ENCODE measurements at places on chromosomes 3 and 15.

GRCh38 chr3:174618368-174619080 is 240.6 kb upstream of the NAALADL2 start:
- no peak for DNase-seq

- no peak for DNase-seq
Measured at GRCh38 chr15:66733976-66734375, 31.9 kb downstream of the SMAD6 start.

DNA sequence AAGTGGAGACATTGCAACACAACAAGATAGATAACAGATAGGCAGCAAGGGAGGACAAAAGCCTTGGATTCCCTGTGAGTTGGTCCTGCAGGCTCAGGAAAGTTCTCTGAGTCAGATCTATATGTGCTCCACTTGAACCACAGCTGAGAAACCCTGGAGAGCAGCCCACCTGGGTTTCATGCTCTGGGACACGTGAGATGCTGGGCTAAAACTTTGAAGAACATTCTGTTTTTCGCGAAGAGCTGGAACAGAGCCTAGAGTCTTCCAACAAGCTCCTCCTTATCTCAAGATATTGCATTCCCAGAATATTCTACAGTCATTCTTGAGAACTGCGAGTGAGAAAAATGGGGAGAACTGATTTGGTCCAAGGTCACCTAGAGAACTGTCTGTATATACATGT is 583.0 kb upstream of the ROBO1 start:
- no peak for DNase-seq

- DNase-seq, result no peak
Measured at GRCh38 chr3:33658621-33658990, 59.4 kb downstream of the CLASP2 start.

- no peak for DNase-seq
Measured at GRCh38 chr15:71595846-71596553, 214.4 kb upstream of the NR2E3 start.

GRCh38 chr3:109569135-109569846 is 231.9 kb upstream of the DPPA4 start:
- no peak for DNase-seq

DNA sequence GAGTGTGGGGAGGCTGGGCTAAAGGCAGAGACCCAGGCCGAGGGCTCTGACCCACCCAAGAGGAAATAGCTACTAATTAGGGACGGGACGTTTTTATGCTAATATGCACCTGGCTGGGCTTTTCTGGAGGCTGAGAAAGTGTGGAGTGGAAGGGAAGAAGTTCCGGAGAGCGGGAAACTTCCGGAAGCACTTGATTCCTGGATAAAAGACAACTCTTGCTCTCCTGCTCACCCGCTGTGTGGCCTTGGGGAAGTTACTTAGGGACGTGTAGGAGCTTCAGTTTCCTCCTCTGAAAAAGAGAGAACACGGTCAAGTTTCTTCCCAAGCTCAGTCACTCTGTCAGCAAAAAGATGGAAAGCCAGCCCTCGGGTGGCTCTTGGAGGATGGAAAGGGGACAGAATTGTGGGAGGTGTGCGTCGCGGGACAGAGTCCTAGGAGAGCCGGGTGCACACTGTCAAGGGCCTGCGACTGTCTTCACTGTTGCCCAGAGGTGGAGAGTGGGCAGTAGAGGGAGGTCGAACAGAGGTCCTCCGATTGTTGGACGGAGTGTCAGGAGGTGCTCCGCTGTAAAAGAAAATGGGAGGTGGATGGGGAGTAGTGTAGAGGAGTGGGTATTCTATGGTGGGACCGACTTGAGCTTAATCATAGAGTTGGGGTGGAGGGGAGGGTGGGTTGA is 43.2 kb downstream of the EPHB3 start:
- no peak for DNase-seq

DNA sequence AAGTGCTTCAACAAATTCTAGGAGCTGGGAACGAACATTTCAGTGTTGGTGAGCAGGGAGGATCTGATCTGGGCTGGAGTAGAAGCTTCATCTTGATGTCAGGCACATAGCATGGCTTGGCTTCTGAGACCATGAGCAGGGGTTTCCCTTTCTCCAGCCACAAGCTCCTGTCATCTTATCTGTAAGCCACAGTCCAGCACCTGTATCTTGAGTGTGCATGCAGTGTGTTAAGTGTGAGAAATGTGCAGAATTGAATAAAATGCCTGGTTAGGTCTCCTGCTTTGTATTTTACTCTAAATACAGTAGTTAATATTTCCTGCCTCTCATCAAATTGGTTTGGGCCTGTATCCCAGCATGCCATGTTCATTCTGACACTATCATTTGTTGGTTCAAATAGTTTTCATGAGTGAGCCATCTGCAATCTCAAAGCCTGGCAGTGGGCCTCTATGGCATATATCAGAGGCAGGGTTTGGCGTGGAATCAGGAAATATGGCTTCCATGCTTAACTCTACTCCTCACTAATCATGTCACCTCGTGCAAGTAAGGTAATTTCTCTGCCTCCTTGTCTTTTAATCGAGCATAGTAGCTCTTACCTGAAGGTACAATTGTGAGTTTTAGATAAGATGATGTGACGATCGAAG is 43.3 kb downstream of the TLNRD1 start:
- DNase-seq, result no peak

DNA sequence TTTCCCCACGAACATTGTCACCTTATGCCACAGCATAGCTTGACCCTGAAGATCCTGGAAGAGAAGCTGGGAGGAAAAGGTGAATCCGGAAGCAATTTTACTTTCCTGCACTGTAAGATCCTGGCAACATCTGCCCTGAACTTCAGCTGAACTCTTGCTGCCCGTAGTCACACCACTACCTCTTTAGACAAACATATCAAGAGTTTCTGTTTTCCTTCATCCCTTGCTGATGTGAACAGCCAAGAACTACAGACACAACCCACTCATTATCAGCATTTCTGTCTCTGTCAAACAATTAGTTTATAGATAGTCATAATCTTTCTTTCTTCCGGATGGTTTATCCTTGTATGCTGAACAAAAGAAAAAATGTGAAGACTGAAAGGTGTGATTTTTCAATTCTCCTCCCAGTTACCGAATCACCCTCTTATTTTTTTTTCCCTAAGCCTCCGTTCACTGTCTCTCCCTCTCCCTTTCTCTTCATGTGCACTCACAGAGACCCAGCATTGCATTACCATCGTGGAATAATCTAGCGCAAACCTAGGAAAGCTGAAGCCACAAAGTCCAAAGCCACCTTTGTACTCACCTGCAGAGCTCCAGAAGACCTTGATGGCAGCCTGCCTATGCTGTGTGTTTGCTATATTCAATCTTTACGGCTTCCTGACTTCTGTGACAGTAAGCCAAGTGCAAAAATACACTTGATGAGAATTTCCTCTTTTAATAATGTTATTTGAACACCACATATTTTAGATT is 229.2 kb downstream of the CDIN1 start:
- DNase-seq, result no peak

DNA sequence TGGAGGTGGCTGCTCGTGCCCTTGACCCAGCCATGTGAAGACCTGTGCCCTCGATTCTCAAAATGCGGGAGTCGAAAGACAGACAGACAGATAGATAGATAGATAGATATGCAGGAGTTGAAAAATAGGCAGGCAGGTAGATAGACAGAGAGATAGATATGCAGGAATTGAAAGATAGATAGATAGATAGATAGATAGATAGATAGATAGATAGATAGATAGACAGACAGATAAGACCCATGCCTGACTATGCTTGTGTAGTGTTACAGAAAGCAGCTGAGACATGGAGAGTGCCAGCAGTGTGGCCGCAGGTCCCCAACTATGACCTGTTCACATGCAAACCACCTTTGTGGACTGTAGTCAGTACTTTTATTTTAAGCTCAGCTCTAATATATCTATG is 17.2 kb downstream of the GPD1L start:
- no peak for DNase-seq

DNA sequence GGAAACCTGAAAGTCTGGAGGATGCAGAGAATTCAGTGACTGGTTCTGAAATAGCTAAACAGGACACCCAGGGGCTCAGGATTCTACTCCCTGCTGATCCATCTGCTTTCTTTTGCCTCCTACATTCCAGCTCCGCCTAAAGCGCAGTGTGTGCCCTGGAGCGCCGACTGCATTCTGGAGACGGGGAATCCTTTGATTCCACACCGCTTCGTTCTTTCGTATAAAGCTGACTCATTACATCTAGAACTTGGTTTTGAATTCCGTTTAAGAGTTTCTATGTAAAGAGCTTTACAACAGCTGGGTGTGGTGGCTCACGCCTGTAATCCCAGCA is 61.8 kb downstream of the SENP2 start:
- DNase-seq, result no peak

DNA sequence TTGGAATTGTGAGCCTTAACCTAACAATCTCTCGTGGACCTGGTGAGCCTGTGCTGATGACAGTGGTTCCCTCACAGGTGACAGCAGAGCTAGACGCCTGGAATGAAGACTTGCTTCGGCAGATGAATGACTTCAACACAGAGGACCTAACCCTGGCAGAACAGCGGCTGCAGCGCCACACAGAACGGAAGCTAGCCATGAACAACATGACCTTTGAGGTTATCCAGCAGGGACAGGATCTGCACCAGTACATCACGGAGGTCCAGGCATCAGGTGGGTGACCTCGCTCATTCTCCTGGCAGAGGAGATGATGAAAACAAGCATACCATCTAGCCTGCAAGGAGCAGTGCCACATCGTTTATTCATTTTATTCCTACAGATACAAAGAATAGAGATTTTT is 316.9 kb upstream of the UMPS start:
- no peak for DNase-seq

All from activated naive CD4-positive, alpha-beta T cell treated with anti-CD3 and anti-CD28 coated beads for 36 hours (primary cell).